ENCODE measurements at places on chromosomes 3 and 15. TPM values are rescaled to one million over a fixed set of nuclear protein-coding genes. Genes with fewer than 3 reads are reported as not detected.

- DNase-seq, result no peak
Observed at GRCh38 chr3:23916152-23916885, 471 bp downstream of the NKIRAS1 start.

DNA sequence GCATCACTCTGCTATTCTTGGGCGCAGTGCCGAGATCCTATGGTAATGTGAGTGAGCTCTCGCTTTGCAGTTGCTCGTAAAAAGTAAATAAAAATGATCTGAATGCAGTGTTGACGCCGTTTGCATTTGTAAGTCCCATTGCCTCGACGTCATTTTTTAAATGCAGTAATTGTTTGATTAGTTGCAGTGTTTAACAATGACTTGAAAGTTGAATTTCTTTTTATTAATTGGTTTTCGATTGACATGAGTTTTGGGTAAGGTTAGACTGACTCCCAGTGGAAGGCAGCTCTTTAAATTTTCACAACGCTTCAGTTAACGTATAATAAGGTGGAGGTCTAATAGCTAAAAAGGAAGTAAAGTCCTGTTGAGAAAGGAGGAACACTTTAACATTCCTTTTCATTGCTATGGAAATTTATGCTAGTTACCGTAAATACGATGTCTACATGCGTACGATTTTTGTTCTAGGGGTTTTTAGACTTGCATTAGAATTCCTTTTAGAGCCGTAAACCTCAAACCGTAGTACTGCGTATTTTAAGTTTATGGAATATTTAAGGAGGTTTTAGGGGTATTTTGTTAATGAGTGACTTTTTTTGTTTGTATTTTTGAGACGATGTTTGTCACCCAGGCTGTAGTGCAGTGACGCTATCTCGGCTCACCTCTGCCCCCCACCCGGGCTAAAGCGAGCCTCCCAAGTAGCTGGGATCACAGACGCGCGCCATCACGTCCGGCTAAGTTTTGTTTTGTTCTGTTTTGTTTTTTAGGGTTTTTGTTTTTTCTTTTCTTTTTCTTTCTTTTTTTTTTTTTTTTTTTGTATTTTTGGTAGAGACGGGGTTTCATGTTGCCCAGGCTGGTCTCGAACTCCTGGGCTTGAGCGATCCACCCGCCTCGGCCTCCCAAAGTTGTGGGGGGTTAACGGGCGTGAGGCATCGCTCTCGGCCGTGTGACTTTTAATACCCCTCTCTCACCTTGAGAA is 1.4 kb downstream of the MORF4L1 start:
- DNase-seq, result no peak

DNA sequence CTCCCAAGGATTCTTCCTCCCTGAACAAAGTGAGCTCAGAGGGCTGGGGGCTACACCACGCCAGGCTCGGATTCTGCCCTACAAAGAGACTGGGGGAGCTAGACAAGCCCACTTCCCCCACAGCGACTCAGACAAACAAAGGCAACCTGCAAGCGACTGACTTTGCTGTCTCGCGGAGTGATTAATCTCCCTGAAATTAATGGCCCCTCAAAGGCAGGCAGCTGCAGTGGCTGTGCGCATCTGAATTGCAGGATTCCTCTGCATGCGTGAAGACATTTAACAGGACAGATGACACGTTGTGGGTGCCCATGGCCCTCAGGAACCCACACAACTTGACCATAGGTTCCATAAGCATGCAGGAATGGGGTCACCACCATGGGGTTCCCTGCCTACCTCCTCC is 18.4 kb downstream of the CTXND1 start:
- no peak for DNase-seq

DNA sequence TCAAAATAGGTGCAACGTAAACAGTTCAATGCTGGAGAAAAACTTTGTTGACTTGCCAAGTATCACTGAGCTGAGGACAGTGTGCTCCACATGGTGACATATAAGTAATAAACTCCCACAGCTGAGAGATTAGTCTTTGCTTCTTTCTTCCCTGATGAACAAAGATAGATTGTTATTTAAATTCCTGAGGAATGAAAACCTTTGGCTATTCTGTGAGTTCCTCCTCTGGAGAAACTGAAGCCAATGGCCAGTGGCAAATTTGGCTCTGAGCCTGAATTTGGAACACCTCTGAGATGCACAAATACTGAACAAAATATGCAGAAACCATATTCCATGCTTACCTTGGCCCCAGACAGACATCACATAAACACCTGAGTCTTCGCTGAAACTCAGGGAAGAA is 63.3 kb downstream of the RPL22L1 start:
- DNase-seq, result no peak

GRCh38 chr3:183202004-183202722 is 39.6 kb upstream of the LAMP3 start:
- no peak for DNase-seq

DNA sequence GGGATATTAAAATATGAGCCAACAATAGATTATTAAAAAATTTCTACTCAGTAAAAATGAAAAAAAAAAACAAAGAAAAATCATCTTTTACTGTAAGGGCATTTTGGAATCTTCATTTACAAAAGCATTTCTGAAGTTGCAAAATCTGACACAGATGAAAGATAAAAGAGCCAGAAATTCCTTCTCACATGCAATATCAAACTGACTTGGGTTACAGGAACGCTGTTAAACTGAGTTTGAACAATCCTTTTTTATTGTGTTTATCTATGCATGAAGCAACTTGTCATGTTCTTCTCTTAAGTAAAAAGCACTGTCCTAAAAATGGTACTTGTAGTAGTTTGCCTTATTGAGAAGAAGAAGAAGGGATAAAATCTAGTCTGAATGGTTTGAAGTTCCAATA is 468.5 kb upstream of the KCNMB2 start:
- no peak for DNase-seq

DNA sequence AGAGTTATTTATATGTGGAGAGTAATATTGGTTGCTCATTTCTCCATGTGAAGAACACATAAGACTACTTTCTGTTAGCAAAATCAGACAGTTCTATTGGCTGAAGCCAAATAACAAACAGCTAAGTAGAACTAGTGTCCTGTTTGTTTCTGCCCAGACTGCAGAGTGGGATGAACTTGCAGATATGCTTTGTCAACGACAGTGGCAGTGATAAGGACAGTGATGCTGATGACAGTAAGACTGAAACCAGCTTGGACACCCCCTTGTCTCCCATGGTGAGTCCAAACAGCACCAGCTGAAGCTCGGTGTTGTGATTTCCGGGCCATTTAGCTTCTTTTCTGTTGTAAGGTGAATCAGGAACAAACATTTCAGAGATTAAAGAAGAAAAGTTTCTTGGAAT is 102.6 kb upstream of the IL12A start:
- no peak for DNase-seq

GRCh38 chr3:49098429-49098828 is 4.6 kb upstream of the QRICH1 start:
- no peak for DNase-seq

- no peak for DNase-seq
Observed at GRCh38 chr15:69074843-69075224, 60.3 kb downstream of the NOX5 start.

DNA sequence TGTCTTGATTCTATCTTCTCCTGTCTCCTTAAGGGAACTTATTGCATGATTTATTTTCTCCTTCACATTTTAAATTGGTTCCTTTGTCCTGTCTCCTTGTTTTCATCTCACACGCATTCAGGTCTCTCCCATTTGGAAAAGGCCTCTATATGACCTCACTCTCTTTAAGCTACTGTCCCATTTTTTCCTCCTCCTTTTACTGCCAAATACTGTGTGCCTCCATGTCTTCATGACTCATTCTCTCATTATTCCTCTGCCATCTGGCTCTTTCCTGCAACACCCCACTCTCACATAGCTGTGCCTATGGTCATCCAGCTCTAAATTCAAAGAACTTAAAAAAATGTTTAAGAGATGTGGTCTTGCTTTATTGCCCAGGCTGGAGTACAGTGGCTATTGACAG is 48.0 kb downstream of the TYRO3 start:
- DNase-seq, result peak; percentile 60

DNA sequence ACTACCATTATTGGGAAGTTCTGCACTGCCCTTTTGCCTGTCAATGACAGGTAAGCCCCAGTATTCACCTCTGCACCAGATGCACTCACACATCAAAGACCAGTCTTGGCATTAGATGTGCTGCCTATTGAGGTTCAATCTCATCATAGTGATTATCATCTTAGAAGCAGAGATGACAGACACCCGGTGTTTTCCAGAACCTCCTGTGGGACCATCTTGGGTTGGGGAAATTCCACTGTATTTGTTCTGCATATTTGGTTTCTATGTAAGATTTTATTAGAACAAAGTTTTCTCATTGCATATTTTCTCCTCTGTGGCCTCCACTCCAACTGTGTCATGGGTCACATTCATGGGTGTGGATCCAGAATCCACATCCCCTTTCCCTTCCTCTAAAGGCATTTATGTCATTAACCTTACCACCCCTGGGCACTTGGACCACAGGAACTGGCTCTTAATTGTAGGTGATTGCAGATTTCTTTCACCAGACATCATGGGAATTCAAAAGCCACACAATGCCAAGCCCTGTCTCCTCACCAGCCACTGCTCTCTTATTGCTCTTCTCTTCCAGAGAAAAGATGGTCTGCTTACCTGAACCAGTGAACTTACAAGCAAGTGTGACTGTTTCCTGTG is 31.2 kb downstream of the PLA1A start:
- no peak for DNase-seq

Gene CCDC50
- 178 TPM for total RNA-seq

DNA sequence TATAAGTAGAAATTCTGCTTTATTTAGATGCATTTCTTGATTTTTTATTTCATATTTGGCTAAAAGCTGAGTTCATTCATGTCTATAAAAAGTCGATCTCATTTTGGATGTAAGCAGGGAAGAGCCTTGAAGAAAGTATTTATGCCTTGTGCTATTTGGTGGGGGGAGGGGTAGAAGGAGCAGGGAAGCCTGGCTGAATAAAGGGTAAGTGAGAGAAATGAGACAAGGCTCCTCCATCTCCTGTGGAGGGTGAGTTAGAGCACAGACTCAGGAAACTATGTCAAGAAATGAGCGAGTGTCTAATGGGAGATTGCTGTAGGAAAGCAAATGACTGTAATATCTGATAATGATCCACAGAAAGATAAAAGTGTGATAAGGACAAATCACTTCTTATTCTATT is 121.8 kb upstream of the ATP11B start:
- no peak for DNase-seq

Gene PLIN1
- total RNA-seq, result not detected

GRCh38 chr15:60795889-60796288 is 316.9 kb upstream of the ICE2 start:
- no peak for DNase-seq

GRCh38 chr3:184336547-184337398 is 627 bp upstream of the FAM131A start:
- no peak for DNase-seq

DNA sequence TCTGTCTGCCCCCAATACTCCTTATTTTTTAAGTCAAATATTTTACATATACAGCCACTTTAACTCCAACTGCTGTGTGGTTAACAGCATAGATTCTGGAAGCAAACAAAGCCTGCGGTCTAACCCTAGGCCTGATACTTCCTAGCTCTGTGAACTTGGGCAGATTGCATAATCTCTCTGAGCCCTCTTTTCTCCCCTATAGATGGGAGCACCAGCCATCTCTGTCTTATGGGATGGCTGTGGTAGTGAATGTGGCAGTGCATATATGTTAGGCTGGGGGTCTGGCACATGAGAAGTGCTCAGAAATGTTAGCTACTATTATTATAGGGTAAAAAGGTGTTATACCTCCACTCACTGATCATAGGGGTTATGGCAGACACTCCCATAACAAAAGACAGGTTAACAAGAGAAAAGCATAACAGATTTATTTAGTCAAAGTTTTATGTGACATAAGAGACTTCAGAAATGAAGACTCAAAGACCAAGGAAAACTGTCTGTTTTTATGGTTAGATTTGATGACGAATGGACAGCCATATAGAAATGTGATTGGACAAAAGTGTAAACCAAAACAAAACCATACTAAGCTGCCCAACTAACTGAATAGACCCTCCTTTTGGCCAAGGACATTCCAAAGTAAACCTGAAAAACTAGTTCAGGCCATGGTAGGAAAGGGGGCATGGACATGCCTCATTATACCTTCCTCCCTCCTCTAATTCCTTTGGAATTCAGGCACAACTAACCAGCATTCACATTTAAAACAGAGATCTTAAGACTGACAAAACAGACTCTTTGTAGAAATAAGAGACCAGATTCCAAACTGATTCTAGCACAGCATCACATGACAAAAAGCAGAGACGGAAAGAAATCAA is 53.9 kb upstream of the DAZL start:
- DNase-seq, result no peak

- DNase-seq, result no peak
Observed at GRCh38 chr15:67189326-67190051, 65.0 kb downstream of the AAGAB start.

Gene ESYT3
- total RNA-seq, result 3.5 TPM

GRCh38 chr3:175149675-175150074 is 290.5 kb downstream of the NAALADL2 start:
- no peak for DNase-seq

DNA sequence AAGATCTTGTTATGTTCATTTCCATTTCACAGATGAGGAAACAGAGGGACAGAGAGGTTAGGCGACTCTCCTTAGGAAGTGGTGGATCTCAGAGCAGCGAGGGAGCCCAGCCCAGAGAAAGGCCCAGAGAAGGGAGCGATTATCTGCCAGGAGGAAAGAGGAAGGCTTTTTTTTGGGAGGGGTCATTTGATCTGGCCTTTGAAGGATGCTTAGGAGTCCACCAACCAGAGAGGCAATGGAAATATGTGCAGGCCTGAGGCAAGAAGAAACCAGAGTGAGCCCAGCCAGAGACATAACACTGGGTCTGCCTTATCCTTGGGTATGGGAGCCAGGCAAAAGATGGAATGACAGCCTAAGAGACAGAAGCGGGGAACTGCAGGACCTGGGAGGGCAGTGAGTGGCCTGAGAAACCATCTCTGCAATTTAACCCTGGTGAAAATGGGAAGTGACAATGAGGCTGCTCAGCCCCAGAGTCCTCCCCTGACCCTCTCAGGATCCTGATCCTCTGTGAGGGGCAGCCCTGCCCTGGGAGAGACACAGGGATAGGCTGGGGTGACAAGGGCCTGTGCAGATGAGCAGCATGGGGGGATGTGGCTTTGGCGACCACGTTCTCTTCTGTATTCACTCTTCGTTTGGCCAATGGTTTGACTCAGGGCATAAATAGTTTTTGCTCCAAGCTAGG is 163.2 kb downstream of the WNT7A start:
- DNase-seq, result no peak

- DNase-seq, result no peak
Observed at GRCh38 chr3:46955157-46955556, 21.4 kb downstream of the CCDC12 start.

Gene CASR
- total RNA-seq, result 0.04 TPM

DNA sequence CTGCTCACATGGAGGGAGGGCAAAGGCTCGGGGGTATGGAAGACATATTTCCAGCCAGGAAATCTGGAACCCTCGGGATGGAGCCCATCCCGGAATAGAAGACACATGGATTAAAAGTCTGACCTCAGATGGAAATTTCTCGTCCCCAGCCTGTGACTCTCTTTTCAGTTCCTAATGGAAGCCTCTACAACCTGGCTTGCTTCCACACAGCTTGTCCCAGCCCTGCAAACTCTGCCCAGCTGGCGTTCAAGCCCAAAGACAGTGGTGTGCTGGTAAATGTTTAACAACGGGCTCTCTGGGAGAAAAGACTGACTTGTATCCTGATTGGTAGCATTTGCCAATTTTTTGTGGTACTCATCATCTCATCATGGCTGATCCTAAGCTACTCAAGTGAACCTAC is 35.6 kb upstream of the TLE3 start:
- DNase-seq, result no peak

Gene ZNF774
- total RNA-seq, result 2.0 TPM

- DNase-seq, result no peak
Observed at GRCh38 chr15:31135523-31135922, 34.0 kb upstream of the TRPM1 start.

Gene PAQR5
- total RNA-seq, result 6.4 TPM

- no peak for DNase-seq
Observed at GRCh38 chr15:90664650-90665287, 52.4 kb upstream of the BLM start.

Gene PLA2G4D
- total RNA-seq, result not detected
